ENCODE measurements at places on chromosomes 2 and 18.

- no peak for DNase-seq
Observed at GRCh38 chr2:320561-320960, 32.7 kb upstream of the ALKAL2 start.

- DNase-seq, result no peak
Observed at GRCh38 chr18:73110307-73110706, 242.5 kb upstream of the NETO1 start.

GRCh38 chr2:181683518-181684453 is 3.5 kb upstream of the NEUROD1 start:
- no peak for DNase-seq

GRCh38 chr2:172105471-172106107 is 2.9 kb upstream of the DLX2 start:
- DNase-seq, result no peak

- DNase-seq, result no peak
Observed at GRCh38 chr18:75491361-75491760, 63.9 kb upstream of the SMIM21 start.

- no peak for DNase-seq
Observed at GRCh38 chr18:57980573-57981307, 63.3 kb upstream of the NEDD4L start.

- no peak for DNase-seq
Observed at GRCh38 chr2:229539628-229540027, 174.7 kb downstream of the DNER start.

- DNase-seq, result peak; percentile 56
Observed at GRCh38 chr18:63162271-63163014, 157.1 kb downstream of the BCL2 start.

DNA sequence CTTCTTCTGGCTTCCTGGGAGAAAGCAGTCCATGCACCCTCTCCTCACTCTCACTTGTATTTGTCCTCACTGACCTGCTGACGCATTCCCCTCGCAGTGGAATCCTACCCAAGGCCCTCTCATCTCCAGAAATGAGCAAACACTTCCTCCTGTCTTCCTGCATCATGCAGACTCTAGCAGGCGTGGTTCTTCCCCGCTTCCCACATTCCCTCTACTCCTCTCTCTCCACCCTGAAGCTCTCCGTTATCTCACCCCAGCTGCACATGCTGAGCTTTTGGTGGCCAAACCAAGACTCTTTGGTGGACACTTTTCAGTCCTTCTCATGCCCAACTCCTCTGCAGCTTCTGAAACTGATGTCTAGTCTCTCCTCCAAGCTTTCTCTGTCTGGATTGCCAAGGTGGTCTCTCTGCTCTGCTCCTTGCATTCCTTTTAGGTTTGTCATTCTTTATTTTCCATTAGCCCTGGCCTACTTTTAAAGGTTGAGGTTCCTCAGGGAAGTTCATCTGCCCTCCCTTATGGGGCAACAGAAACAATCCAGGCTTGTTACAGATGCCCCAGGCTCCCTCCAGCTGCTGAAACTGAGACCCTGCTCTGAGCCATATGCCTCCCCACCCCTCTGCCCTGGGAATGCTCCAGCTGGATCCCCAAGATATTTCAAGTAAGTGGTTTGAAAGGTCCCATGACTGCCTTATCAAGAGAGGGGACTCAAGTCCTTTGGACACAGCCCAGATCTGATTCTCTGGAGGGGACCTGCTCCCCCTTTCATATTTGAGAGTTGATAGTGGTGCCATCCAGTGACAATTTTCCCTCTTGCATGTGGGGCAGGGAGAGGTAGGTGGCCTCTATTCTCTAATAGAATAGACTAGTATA is 835 bp upstream of the IL18RAP start:
- no peak for DNase-seq

DNA sequence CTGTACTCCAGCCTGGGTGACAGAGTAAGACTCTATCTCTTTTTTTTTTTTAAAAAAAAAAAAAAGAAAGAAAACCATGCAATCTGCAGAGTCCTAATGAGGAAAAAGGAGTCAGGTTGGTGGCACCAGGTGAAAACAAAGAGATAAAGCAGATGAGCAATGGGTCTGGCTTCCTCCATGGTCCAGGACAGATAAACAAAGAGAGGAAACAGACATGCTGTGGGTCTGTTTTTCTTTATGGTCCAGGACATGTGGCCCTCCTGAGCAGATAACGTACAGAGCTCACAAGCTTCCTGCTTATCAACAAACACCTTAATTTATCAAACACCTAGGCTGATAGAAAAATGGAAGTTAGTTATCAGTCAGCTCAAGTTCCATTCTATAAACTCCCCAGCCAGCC is 24.4 kb upstream of the TUBB6 start:
- no peak for DNase-seq

DNA sequence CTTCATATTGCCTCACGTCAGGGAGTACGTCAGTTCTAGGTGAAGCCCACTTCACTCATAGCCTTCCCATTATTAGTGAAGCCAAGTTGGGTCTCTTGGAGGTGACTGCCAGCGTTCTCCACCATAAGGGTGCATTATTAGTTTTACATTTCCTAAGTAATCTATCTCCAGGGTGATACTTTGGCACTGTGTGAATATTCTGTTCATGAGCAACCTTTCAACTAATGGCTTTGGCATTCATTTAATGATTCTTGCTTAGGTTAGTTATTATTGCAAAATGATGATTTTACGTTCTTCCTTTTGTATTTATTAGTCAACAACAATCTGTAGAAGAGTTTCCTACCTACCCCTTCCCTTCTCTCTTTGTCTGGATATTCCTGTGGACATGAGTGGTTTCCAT is 97.5 kb downstream of the MAP4K4 start:
- no peak for DNase-seq

DNA sequence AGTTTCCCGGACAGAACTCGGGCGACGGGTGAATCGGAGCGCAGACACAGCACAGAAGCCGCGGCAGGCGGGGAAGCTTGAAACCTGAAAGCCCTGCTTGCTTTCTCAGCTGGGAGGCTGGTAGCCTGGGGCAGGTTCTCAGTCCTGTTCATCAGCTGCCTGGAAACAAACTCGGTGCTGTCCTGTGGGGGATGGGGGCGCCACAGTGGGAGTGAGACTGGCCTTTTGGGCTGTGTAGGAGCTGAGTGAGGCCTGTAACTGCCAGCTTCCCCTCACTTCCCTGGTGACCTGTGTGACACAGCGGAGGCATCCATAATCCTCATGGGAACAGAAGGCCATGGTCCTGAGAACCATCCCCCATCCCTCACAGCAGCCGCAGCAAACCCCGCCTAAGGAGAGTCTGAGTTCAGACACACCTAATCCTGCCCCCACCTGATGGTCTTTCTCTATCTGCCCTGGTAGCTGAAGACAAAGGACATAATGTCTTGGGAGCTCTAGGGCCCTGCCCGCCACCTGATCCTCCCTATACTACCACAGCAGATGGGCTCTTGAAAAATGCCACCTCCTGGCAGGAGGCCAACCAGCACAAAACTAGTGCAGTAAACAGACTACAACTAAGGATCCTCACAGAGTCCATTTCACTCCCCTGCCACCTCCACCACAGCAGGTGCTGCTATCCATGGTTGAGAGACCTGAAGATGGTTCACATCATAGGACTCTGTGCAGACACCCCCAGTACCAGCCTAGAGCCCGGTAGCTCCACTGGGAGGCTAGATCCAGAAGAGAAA is 52.7 kb upstream of the LDLRAD4 start:
- no peak for DNase-seq

All from CD14-positive monocyte (primary cell).